ENCODE measurements at places on chromosomes 3 and 15.

GRCh38 chr3:128177865-128178264 is 24.6 kb downstream of the EEFSEC start:
- DNase-seq, result no peak

GRCh38 chr3:50242381-50242770 is 6.4 kb downstream of the GNAI2 start:
- no peak for DNase-seq

- DNase-seq, result no peak
Measured at GRCh38 chr3:189148081-189148507, 23.7 kb upstream of the TPRG1 start.

- no peak for DNase-seq
Measured at GRCh38 chr3:46087871-46088270, 60.6 kb upstream of the XCR1 start.

DNA sequence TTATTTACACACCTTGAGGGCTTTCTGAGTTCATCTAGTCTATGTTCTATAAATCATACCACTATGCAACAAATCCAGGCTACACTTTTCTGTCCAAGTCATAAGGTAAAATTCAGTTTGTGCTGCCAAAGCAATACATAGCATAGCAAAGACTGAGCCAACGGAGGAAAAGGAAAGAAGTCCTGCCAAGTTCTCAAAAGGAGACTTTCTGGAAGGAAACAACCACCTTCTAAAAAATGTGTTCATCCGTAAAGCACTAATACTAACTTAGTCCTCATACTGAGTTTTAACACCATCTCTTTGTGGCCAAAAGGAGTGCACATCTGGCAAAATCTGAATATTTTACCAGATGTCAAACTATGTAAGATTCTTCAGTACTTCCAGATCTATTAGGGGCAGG is 620.2 kb downstream of the RBMS3 start:
- no peak for DNase-seq

GRCh38 chr3:126146034-126146433 is 34.4 kb downstream of the ALDH1L1 start:
- no peak for DNase-seq

- DNase-seq, result no peak
Measured at GRCh38 chr15:85761635-85762034, 33.1 kb downstream of the KLHL25 start.

GRCh38 chr15:65638681-65639089 is 16.9 kb downstream of the SLC24A1 start:
- no peak for DNase-seq

All from substantia nigra (tissue), 51 donors.